ENCODE measurements at places on chromosomes 16 and 17.

DNA sequence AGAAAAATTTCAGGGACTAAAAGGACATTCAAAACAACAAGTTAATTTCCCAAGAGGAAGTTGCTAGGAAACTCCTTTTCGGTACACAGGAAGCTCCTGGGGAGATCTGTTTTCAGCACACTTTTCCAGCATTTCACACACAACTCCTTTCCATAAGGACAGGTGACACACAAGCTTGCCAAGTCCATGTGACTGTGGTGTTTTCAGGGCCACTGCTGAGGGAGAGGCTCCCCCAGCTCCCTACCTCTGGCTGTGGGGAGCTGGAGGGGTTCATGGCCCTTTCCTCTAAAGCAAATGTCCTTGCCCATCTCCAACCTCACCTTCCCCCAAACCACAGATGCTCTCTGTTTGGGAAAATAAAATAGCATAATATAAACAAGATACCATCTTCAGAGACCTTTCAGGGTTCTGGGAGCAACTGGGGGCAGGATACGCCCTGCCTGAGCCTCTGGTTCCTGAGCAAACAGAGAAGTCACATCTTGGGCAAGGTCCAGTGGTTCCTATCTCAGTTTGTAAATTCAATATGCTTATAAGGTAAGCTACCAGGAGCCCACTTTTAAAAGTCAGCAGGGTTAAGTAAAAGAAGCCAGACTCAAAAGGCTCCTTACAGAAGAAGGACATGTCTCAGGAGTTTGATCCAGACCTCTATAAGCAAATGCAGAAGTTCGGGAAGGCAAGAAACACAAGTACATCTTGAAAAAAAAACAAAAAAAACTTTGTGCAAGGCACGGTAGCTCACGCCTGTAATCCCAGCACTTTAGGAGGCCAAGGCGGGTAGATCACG lies 3.0 kb downstream of the PDZD9 start:
- no peak for DNase-seq

DNA sequence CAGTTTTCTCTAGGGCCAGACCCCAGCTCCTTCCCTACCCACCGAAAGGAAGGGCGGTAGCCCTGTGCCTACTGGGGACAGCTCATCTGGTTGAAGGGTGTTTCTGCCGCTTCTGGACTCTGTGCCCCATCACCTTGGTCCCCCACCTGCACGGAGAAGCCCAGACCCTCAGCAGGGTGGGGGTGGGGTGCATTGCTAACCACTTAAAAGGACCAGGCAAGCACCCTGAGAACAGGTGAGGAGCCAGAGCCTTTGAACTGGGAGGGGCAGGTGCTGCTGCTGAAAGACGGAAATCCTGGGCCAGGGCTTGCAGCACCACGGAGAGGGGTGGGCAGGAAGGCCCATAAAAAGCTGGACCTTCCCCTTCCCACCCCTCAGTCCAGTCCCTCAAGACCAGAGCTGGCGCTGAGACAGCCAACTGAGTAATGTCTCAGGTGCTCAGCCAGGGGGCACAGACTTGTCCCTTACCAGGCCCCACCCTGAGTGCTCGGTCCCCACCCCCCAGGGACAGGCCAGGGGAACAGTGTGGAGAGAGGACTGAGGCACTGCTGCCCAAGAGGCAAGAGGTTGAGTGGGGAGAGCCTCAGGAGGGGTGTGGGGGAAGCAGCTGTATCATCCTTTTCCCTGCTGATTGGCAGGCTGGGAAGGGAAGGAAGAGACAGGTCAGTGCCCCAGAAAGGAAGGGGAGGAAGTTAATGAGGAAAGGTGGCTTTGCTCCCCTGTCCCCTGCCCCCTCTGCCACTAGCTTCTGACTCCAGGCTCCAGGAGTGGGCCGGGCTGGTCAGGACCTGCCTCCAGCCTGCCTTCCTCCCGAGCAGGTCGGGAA lies 10.9 kb upstream of the SP2 start:
- DNase-seq = no peak

DNA sequence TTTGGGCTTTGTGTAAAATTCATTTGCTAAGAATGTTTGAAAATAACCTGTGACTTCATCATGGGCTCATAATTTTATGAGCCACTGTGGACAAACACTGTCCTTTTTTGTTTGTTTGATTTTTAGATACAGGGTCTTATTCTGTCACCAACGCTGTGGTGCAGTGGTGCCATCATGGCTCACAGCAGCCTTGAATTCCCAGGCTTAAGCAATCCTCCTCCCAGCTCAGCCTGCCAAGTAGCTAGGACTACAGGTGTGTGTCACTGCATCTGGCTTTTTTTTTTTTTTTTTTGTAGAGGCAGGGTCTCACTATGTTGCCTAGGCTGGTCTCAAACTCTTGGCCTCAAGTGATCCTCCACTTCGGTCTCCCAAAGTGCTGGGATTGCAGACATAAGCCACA lies 8.3 kb downstream of the TEX2 start:
- DNase-seq = no peak

- no peak for DNase-seq
Measured at GRCh38 chr16:79673635-79674034, 73.1 kb upstream of the MAF start.

All from hepatic stellate cell (primary cell).